ENCODE measurements at places on chromosomes 4 and X.

GRCh38 chr4:3498901-3499510, 33.2 kb downstream of the LRPAP1 start:
- DNase-seq = no peak

DNA sequence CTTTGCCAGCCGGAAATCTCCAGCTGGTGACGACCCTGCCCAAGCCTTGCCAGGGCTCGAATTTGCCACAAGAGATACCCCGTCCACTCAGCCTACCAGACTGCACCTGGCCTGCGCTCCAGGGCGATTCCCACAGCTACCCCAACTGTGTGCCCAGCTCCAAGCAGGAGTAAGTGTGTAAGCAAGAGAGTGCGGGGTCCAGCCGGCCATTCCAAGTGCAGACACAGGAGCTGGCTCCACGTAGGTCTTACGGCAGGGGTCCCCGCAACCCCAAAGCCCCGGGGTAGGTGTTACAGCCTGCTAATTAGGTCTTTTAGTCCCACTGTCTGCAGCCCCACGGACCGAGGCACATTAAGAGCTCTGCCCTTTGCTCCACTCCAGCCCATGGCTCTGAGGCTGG, 1305.2 kb downstream of the ARAP2 start:
- no peak for DNase-seq

DNA sequence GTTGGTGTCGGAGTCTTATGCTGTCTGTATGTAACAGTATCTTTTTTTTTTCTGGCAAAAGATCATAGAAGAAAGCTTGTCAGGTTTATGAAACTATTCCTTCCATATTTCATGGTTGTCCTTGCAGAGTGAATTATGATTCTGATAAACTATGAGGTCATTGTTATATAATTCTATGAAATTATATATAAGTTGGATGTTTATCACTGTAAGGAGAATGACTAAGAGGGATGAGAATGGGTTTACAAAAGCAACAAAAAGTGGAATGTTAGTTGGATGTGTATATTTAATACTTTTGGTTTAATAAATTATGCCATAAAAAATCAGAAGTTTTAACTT, 43.1 kb downstream of the RAPGEF2 start:
- no peak for DNase-seq

- DNase-seq = no peak
Measured at GRCh38 chrX:19953145-19953544, 37.7 kb downstream of the BCLAF3 start.

DNA sequence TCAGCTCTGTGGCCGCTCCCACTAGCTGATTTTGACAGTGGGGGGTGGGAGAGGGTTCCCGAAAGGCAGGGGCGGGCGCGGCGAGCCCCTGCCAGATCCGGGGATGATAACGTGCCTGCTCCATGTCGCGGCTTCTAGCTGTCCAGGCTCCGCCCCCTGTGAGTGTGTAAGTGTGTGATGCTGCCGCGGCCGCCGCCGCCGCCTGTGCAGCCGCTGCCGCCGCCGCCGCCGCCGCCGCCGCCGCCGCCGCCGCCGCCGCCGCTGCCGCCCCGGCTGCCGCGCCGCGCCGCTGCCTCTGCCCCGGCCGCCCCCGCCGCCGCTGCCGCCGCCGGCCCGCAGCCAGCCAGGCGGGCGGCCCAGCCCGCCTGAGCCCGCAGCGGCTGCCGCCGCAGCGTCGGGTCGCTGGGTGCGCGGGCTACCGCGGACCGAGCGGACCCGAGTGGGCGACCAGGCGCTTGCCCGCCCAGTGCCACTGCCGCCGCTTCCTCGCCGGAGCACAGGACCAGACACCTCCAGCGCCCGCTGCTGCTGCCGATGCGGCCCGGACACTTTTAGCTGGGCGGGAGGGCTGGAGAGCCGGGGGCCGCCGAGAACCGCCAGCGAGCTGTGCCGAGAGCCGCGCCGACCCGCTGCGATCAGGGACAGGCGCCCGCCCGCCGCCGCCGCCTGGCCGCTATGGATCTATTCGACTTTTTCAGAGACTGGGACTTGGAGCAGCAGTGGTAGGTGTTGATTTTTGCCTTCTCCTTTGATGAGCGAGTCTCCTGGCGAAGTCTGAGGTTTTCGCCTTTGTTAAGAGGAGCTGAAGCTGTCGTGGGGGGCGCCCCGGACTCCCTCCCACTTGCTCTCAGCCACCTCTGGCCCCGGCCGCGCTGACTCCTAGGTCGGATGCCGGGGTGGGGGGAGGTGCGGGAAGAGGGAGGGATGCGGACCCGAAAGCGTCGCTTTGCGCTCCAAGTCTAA, at the start of gene AFF2:
TSS of gene AFF2 (plus strand) at position 195 of the 963 bp plus-strand sequence. CDS start at position 676, 481 bp downstream.
- DNase-seq = peak; percentile 81

GRCh38 chr4:154276496-154276895, 215.1 kb downstream of the DCHS2 start:
- peak; percentile 12 for DNase-seq

DNA sequence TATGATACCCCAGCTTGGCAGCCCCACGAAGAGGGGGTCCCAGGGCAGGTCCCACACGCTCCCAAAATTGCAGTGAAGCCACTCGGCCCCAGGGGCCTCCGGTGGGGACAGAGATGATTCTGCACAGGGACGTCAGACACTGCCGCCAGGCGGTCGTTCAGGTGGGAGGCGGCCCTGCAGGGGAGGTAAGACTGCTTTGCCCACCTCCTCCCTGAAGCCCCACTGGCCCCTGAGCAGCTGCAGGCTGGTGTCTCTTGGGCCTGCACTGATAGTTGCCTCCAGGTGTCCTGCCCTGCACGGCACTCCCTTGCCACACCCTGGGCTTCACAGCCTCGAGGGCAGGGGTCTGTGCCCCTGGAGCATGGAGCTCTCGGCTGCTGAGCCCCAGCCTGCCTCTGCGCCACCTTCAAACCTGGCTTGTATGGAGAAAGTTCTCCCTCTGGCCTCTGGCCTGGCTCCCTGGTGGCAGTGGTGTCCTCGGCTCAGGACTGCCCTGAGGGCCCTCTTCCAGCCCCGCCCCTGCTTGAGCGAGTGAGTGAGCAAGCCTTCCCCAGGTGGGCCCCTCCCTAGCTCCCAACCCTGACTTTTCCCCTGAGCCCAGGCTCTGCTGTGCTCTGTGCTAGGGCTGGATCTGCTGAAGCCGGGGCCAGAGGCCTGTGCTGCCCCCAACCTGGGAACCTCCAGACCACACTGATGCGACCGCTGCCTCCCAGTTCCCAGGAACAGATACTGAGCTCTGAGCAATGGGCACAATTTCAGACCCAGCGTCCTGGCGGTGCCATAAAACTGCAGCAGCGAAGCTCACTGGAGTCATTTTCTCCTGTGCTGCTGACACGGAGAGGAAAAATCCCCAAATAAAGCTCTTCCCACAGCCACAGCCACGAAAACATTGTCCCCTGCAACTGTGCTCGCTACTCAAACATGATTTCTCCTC, 16.1 kb downstream of the ADRA2C start:
- DNase-seq = no peak

DNA sequence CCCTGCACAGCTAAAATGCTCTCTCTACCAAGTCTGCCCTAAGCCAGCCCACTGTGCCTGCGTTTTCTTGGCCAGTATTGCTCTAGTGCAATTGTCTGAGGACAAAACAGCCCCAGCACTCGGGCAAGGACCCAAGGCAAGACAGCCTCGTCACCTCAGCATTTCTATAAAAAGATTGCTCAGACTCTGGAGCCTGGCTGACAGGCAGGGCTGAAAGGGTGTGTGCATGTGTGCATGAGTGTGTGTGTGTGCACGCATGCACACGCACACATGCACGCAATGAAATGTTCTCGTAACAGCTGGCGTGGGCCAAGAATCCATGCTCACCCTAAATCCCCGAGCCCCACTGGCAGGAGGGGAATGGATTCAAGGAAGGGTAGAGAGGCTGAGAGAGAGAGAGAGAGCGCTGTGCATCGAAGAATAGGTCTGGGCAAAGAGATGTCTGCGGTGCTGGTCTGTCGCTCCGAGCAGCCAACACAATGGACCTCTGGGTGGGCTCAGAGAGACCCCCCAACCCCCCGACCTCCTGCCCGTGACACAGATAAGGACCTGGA, 579.2 kb downstream of the BCOR start:
- DNase-seq = no peak

DNA sequence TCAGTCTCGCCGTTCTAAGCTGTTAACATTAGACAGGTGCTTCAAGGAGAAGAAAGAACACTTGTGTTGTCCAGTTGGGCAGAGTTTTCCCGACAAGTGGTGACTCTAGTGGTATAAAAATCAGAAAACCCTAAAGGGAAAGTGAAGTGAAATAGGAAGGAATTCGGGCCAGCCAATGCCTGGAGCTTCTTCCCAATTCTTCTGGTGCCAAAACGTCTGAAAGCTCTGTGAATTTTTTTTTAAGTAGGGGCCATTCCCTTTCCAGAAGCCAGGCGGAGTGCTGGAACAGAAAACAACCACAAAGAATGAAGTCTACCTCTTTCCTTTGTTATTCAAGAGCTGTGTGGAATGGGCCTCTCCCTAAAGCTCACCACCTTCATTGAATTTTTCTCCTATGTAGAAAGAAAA, 43.1 kb upstream of the PPARGC1A start:
- peak; percentile 36 for DNase-seq

GRCh38 chr4:60944060-60944459, 256.1 kb upstream of the ADGRL3 start:
- DNase-seq = no peak

DNA sequence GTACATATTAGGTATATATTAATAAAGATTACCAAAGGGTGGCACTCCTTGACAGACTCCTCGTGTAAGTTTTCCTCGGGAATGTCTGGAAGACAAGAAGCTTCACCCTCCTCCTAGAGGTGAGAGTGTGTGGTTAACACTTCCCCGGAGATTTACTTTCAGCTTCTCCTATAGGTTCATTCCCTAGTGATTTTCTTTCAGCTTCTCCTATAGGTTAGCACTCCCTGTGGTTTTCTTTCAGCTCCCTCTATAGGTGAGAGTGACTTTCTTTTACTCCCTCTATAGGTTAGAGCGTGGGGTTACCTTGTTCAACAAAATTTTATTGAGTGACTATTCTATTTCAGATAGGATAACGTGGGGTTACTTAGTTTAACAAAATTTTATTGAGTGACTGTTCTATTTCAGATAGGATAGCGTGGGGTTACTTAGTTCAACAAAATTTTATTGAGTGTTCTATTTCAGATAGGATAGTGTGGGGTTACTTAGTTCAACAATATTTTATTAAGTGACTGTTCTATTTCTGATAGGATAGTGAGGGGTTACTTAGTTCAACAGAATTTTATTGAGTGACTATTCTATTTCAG, 106.0 kb upstream of the PLAC1 start:
- peak; percentile 18 for DNase-seq

DNA sequence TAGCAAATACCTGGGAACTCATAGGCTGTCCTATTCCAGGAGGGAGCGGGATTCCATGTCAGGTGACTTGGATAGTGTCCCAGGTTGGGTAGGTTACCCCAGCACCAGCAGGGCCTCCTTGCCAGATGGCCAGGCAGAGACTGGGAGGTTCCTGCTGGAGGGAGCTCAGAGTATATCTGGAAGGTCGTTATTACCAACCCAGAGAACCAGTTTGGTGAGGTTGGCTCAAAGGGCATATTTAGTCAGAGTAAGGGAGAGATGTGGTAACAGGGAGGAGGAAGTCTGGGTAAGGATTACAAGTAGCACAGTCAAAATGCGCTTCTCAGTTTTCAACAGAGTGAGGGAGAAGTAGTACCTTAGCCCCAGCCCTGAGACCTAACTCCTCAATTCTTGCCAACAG, 53.3 kb upstream of the LNX1 start:
- no peak for DNase-seq

DNA sequence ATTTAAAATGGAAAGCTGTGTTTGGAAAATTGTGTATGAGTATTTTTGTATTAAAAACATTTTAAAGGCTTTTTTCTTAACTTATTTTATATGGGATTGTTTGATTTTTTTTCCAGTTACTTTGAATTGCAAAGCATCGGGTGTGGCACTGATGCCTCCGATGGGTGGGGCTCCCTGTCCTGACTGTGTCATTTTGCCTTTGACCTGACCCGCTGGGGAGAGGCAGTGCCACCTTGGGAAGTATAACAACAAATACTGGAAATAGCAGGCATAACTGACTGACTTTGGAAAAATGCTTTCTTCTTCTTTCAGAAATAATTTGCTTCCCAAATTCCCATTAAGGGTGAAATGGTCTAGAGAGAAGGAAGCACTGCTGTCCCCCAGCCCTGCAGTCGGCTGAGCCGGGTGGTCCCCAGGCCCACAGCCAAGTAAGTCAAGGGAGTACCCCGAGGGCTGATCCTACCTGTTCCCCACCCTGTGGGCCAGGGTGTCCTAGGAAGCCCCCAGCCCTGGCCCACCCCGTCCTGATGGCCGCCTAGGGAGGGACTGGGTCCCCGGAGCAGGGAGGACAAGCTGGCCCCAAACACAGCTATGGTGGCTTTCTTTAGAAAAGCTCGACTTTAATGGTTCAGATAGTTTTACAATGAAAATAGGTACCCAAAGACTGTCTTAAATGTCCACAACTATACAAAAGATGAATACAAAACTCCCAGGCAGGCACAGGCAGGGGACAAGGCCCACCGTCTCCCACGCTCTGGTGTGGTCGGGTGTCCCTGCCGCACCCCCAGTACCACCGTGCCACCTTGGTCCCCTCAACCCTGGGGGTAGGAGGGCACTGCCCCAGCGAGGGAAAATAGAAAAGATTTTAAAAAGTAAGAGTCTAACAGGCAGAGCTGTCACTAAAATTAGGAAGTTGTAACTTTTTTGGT, 26.4 kb downstream of the NELFA start:
- DNase-seq = no peak

DNA sequence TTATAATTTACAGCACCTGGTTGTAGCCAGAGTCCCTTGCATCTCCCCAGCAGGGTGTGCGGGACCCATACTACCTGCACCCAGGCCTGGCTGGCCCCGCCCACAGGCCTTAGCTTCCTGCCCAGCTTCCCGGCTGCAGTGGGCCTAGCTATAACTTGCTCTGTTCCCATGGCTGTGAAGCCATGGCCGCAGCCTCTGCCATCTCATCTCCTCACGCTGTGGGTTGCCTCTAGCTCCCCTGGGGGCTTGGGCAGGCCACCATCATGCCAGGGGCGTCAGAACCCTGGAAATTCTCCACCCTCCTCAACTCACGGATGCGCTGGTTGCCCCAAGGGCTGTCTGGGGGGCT, 26.1 kb upstream of the SORBS2 start:
- no peak for DNase-seq

Measured in neural progenitor cell (in vitro differentiated cells).